Testis (tissue), 5 donors: ENCODE measurements at places on chromosomes 6 and 20. TPM values are rescaled to one million over a fixed set of nuclear protein-coding genes. Genes with fewer than 3 reads are reported as not detected.

DNA sequence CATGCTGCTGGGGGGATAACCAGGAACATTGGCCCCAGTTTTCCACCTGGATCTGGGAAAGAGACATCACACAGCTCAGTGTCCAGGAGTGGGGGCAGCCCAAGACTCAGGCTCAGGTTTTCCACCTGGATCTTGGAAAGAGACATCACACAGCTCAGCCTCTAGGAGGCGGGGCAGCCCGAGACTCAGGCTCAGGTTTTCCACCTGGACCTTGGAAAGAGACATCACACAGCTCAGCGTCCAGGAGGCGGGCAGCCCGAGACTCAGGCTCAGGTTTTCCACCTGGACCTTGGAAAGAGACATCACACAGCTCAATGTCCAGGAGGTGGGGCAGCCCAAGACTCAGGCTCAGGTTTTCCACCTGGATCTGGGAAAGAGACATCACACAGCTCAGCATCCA, 361.6 kb downstream of the THBS2 start:
- no peak for DNase-seq

DNA sequence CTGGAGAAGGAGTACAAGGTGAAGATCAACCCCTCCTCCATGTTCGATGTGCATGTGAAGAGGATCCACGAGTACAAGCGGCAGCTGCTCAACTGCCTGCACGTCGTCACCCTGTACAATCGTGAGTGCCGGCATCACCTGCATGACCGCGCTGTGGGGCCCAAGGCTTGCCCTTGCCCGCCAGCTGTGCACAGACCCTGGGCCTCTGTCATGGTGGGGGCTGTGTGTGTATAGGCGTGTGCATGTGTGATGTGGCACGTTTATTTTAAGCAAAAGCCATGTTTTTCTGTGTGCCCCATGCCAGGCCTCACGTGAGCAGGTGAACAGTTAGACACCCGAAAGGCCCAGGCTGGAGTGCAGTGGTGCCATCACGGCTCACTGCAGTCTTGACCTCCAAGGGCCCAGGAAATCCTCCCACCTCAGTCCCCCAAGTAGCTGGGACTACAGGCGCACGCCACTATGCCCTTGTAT, 36.3 kb downstream of the PYGB start:
- DNase-seq, result no peak

GRCh38 chr20:50919567-50919966, 11.7 kb downstream of the ADNP start:
- no peak for DNase-seq

The TMEM217 gene
- total RNA-seq, result 13.3 TPM

The LINC00237 gene
- total RNA-seq, result not detected

The FAM83D gene
- total RNA-seq, result 13.1 TPM

The XKR7 gene
- 0.25 TPM for total RNA-seq
